ENCODE measurements at places on chromosomes 5 and 9.

GRCh38 chr9:16121601-16122286 is 568.9 kb downstream of the CCDC171 start:
- DNase-seq = no peak

- no peak for DNase-seq
Measured at GRCh38 chr5:54563083-54563761, 45.7 kb downstream of the SNX18 start.

DNA sequence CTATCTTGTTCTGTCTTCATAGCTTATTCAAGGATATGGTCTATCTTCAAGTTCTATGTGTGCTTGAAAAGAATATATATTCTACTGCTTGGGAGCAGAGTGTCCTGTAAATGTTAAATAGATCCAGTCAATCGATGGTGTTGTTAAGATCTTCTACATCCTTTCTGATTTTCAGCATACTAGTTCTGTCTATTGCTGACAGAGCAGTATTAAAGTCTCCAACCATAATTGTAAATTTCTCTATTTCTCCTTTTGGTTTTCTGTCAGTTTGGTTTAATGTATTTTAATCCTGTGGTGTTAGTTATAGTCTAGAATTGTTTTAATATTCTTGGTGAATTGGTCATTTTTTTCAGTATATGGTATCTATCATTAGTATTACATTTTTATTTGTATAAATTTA is 124.0 kb upstream of the COX7C start:
- DNase-seq = no peak

DNA sequence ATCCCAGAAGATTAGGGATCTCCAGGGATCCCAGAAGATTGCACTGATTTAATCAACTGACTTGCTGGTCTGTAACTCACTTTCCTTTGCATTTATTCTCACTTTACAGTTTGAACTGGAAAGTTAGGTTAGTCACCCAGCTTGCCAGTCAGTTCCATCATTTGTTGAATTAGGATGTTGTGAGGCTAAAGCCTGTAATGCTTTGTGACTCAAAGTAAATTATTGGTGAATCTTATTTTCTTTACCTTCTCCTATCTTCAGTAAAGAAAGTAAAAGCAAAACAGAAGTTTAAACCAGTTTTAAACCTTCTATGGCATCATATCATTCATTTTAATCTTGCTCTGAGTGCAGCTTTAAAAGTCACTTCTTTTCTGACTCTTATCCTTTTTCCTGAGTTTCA is 85.8 kb downstream of the SLC44A1 start:
- DNase-seq = no peak

- no peak for DNase-seq
Measured at GRCh38 chr9:61668846-61669245, 479.0 kb downstream of the SPATA31A7 start.

GRCh38 chr9:107875571-107875980 is 386.0 kb upstream of the KLF4 start:
- no peak for DNase-seq

DNA sequence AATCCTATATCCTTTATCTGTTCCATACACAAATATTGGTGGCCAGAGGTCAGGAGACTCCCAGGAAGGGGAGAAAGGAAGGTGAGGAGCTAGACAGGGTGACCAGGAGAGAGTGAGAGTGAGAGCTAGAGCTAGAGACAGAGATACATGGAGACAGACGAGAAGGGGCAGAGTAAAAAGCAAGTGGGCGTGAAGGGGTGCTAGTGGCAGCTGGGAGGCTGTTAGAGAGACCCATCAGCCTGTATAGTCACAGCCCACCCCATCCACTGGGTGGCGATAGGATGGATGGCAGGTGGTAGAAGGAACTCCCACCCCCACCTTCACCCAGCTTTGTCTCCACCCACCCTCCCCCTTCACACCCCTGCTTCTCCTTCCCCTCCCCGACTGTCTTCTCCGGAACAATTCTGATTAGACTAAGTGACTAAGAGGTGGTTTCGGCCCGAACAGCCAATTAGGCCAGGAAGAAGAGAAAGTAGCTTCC is 32.8 kb downstream of the PCDH1 start:
- DNase-seq = peak; percentile 15

DNA sequence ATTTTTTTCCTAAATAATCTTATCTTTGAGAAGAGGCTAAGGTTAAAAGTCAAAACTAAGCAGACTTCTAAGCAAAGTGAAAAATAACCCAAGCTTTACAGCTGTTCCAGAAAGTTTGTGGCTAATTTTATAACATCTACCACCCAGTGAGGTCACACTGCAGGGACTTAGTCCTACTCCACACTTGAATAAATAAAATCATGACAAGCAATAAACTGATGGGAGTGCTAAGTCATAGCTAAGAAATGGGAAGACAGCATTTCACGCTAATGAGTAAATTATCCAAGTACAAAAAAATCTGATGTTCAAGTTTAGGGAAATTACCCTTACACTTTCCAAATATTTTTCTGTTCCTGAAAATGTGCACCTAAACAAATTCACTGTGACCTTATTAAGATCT is 47.7 kb downstream of the ZNF608 start:
- DNase-seq = no peak
